ENCODE measurements at places on chromosomes 5 and 9.
A peak's percentile ranks its signal among the peaks of the same experiment; 100 is the strongest.

DNA sequence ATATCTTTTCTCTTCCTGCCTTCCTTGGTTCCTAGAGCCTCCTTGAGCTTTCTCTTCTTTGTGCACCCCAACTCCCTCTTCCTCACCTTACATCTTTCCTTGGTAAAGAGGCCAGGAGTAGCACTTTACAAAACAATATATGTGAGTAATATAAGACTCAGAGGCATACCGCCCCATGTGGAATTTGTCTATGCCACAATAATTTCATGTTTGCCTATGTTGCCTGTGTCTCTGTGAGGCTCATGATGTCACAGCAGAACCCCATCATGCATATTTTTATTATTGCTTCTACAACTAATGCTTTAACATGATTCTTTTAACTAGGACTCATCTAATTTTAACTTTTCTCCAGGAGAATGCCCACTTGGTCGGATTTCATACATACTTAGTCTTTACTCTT lies 15.0 kb upstream of the LVRN start:
- no peak for DNase-seq

- DNase-seq: no peak
These were observed 46.7 kb downstream of the GRIA1 start for GRCh38 chr5:153537207-153537606.

DNA sequence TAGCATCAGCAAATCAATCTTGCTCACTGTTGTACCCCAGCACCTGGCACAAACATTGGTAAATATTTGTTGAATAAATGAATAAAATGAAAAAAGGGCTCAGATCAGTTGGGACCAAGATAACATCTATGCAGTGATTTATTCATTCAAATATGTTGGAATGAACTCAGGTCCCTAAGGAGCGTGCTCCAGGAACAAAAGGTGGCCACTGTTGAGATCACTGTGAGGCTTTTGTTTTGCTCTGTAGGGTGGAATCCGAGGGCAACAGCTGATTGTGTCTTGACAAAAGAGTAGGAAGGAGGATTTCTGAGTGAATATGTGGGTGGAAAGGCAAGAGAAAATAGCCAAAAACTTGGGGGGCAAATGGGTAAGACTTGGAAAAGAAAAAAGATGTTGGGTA lies 89.7 kb downstream of the PPP2R2B start:
- DNase-seq: no peak

DNA sequence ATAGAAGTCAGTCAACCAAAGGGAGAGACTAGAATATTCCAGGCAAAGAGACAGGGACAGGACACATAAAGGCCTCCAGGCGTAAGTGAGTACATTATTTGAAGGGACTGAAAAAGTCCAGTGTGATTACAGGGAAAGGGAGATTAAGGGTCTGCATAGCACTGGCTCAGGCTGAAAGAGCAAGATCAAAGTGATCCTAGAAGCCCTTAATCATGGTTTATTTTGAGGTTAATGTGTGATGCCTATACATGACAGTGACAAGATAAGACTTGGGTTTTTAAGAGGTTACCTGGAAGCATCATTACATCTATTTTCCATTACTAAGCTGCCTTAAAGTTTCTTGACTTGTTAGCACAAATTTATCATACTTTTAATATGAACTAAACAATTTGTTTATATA lies 25.8 kb downstream of the LMBRD2 start:
- DNase-seq: no peak

- DNase-seq: no peak
These were observed 12.9 kb downstream of the CCT5 start for GRCh38 chr5:10262995-10263394.

GRCh38 chr9:127163409-127163808 lies 41.0 kb upstream of the ANGPTL2 start:
- peak; percentile 14 for DNase-seq

GRCh38 chr9:134887219-134887618 lies 6.6 kb downstream of the FCN2 start:
- DNase-seq: no peak

- no peak for DNase-seq
These were observed 733.4 kb upstream of the NUDT12 start for GRCh38 chr5:104295991-104296390.

Data from SHP77 treated with DMSO at 0.1 percent for 48 hours (cell line).